ENCODE measurements at places on chromosomes 4 and X.

- no peak for DNase-seq
Measured at GRCh38 chrX:120350450-120351138, 11.3 kb upstream of the ATP1B4 start.

GRCh38 chr4:88893961-88894360 lies 163.0 kb downstream of the FAM13A start:
- no peak for DNase-seq

DNA sequence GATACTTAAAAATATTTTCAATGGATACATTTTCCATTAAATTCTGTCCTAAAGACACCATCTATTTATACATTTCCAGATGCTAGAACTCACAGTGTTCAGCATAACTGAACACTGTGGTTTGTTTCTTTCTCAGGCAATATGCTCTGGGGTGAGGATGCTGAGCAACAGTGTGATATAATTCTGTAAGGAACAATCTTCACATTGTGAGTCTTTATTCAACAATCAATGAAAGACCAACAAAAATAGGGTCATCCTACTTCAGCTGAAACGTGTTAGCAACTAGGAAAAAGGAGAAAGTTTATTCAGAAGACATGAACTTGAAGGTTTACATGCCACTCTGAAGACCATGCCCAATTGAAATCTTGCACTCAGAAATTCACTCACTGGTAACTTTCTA lies 284.8 kb downstream of the UNC5C start:
- no peak for DNase-seq

- DNase-seq: no peak
Measured at GRCh38 chrX:67207912-67208311, 335.9 kb upstream of the AR start.

DNA sequence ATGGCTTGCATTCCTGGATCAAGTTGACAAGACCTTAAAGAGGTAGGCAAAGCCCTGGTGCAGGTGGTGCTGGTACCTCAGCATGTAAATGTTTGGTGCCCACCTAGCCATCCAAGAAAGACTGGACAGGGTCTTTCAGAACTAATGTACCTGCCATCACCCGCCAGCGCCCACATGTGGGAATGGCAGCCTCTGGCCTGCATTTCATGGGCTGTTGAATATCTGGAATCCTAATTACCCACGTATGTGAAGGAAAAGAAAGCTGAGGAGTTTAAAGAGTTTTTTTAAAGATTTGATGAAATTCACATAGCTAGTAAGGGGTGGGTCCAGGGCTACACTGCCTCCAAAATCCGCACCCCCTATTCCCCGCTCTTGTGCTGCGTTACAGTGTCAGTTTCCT lies 8.6 kb upstream of the CCDC149 start:
- no peak for DNase-seq

GRCh38 chr4:87530868-87531267 lies 1.7 kb upstream of the SPARCL1 start:
- no peak for DNase-seq

GRCh38 chrX:64352081-64352480 lies 43.2 kb downstream of the MTMR8 start:
- DNase-seq: no peak

- no peak for DNase-seq
Measured at GRCh38 chrX:67604979-67605703, 61.3 kb downstream of the AR start.

GRCh38 chrX:71650333-71650969 lies 16.9 kb upstream of the LOC101059915 start:
- no peak for DNase-seq

DNA sequence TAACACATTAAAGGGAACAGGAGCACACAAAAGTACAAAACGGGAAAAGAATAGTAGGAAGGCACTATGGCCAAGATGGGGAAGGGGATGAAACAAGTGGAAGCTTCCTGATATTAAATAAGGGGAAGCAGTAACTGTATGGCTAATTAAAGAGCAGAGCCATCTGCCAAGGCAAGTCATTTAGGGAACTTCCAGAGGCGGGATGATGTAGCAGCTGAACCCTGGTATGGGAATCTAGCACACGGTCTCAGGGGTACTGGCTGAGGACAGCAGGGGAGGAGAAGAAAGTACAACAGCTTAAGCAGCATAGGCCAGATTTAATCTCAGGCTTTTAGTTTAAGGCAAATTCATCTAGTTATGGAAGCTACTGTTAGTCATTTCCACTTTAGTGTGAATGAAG lies 59.1 kb downstream of the IGFBP7 start:
- DNase-seq: no peak

DNA sequence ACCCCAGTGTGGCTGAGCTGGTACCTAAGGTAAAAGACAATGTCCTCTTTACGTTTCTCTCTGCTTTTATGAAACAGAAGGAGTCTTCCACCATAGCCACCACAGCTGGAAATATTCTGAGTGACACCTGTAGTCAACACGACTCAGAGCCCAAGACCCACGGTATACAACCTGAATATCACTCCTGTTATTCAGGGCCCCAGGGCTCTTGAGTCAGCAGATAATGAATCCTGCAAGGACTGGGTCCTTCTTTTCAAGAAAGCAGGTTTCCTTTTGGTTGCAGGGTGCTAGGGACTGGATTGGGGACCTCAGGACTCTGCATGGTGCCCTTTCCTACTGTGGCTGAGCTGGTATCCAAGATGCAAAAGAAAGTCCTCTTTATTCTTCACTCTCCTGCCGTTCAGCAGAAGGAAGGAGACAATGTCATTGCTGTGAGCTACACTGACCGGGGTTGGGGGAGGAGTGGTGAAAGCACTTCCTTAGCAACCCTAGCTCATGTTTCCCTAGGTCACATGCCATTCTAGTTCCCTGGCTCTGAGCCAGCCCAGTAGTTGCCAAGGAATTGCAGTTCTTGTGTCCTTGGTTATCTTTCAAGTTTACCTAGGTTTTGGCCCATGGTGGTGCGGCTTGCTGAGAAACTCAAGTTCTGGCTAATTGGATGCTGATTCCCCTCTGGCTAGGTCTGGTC lies 23.7 kb upstream of the UNC5C start:
- no peak for DNase-seq

GRCh38 chr4:159425737-159426305 lies 322.9 kb downstream of the RAPGEF2 start:
- no peak for DNase-seq

- DNase-seq: no peak
Measured at GRCh38 chr4:141860974-141861373, 224.6 kb downstream of the IL15 start.

DNA sequence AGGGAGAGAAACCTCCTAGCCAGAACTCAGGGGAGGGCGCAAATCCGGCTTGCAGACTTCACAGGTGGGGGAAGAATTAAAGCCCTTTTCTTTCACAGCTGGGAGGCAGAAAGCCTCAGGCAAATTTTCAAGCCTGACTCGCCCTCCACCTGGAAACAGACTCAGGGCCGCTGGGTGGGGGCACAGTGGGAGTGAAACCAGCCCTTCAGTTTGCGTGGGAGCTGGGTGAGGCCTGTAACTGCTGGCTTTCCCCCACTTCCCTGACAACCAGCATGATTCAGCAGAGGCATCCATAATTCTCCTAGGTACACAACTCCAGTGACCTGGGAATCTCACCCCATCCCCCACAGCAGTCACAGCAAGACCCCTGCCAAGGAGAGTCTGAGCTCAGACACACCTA lies 206.9 kb upstream of the INTU start:
- DNase-seq: no peak

- DNase-seq: no peak
Measured at GRCh38 chr4:94451051-94451694, 569 bp upstream of the PDLIM5 start.
